ENCODE measurements at places on chromosomes 16 and 17.

DNA sequence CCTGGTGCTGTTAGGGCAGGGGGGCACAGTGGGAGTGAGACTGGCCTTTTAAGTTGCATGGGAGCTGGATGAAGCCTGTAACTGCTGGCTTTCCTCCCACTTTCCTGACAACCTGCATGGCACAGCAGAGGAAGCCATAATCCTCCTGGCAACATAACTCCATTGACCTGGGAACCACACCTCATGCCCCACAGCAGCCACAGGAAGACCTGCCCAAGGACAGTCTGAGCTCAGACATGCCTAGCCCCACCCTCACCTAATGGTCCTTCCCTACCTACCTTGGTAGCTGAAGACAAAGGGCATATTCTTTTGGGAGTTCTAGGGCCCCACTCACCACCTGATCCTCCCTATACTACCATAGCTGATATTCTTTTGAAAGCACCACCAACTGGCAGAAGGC is 482.2 kb upstream of the TOM1L1 start:
- DNase-seq: no peak

DNA sequence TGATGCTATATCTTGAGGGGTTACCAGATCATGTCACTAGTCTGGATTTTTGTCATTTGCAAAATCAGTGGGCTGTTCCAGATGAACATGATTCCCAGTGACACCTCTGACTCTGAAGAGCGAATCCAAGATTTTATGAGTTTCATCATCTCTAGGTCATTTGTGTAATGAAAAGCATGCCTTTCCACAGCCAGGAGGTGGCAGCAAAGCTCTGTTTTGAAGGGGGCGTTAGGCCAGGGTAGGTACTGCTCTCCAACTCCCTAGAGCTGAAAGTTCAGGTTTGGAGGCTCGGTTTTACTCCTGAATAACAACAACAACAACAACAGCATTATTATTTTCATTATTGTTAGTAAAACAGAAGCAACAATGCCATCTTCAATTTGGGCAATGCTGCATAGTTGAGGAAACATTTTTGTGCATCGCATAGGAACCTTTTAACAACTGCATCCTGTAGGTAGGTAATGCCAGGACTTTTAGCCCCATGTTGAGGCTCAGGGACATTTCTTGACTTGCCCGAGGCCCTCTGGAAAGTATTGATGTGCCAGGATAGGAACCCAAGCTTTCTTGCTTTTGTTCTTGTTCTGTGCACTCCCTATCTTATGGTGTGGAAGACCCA is 77.0 kb downstream of the MYH13 start:
- DNase-seq: peak; percentile 61

- no peak for DNase-seq
Measured at GRCh38 chr17:57091186-57091618, 6.2 kb downstream of the AKAP1 start.

DNA sequence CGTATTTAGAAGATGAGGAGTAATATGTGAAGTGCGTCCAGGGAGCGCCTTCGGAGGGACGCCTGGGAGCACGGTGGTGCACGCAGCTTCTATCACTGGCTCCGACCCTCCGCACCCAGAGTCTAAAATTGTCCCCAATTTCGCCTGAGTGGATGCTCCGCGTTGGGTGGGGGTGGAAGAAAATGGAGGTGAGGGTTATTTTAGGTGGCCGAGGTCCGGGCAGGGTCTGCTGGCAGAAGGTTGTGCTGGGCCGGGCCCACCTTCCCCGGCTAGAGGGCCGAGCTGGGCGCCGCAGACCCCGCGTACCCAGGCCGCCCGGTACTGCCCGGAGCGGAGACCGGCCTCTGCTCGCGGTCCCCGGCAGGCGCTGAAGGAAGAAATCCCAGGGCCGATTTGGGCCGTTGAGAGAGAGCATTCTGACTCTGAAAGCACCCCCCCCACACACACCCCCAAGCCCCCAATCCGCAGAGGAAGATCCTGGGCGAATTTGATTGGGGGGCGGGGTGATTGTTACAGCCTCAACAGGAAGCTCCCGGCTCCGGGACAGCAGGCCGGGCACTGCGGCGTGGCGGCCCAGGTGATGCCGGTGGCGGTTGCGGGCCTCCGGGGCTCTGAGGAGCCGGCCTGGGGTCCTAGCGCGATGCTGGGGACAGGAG is 3.0 kb downstream of the BAHCC1 start:
- DNase-seq: no peak

DNA sequence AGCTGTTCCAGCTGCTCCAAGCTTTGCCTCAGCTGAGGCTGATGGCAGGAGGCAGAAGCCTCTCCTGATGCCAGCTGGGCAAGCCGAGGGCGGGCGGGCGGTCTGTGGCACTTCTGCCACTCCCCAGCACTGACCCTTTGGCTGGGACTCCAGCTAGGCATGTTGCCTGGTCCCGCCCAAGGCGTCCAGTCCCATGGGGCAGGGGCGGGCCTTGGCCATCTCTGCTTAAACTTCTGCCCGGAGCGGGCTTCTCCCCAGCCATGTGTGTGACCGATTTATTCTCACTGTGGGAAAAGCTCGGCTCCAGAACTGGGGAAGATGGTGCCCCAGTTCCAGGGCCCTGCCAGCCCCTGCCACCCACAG is 349.1 kb downstream of the SEC14L1 start:
- peak; percentile 86 for DNase-seq

GRCh38 chr16:67278773-67279295 is 498 bp upstream of the PLEKHG4 start:
- peak; percentile 20 for DNase-seq

DNA sequence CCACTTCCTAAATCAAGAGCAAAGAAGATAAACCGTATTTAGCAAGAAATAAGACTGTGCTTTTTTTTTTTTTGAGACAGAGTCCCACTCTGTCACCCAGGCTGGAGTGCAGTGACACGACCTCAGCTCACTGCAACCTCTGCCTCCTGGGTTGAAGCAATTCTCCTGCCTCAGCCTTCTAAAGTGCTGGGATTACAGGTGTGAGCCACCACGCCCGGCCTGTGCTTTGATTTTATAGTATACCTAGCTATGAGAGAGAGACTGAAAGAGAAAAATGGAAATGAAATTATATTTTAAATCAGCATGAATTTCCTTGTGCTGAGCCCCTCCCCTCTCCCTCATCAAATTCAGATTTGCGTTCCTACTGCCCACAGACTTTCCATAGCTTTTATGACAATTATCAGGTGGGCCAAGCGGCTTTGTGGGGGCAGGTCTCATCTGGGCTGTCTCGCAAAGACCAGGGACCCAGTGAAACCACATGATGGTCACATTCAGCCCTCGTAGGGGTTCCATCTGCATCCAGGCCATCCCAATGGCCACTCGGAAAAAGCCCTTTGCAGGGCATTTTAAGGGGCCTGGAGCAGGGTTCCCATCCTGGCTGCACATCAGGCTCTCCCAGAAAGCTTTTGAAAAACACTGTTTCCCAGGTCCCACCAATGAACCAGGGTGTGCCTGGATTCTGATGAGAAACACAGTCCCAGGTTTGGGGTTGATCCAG is 8.5 kb downstream of the CACNG1 start:
- DNase-seq: no peak

DNA sequence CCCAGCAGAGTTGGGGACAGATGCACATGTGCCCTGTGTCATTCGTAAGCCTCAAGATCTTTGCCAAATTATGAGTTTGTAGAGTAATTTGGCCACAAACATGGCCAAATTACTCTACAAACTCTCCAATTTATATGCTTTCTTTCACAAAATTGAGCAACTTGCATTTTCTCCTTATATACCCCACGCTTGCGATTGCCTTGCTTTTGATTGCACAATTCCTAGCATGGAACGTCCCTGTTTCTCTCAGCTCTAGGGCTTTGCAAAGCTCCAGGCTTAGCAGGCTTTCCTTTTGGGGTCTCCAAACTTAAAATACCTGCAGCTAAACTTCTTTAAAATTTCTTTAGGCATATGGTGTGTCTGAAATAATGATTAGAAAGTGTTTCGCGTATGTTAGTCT is 28.5 kb upstream of the MAF start:
- no peak for DNase-seq

DNA sequence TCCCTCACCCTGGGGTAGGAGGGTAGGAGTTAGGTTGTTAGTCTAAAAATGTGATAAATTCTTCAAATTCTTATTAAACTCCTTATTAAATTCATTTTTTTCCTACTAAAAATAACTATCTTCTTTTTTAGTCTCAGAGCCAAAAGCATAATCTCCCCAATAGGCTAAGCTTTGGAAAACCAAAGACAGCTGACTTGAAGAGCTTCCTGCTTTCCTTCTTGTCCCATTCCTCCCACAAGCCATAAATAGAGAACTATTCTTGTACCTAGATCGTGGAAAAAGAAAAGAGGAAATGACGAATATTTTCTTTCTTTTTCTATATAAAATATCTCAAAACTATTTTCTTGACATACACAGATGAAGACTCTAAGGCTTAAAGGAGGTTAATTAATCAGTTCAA is 486.9 kb downstream of the CDH8 start:
- no peak for DNase-seq

GRCh38 chr17:81448950-81449349 is 53.7 kb downstream of the BAHCC1 start:
- DNase-seq: no peak

GRCh38 chr17:44546671-44547606 is 10.3 kb upstream of the FZD2 start:
- no peak for DNase-seq

- DNase-seq: peak; percentile 49
Measured at GRCh38 chr16:31471875-31472708, at the start of gene TGFB1I1. Gene TGFB1I1 (plus strand): TSS chr16:31472152. CDS start chr16:31472189, 37 bp downstream.

DNA sequence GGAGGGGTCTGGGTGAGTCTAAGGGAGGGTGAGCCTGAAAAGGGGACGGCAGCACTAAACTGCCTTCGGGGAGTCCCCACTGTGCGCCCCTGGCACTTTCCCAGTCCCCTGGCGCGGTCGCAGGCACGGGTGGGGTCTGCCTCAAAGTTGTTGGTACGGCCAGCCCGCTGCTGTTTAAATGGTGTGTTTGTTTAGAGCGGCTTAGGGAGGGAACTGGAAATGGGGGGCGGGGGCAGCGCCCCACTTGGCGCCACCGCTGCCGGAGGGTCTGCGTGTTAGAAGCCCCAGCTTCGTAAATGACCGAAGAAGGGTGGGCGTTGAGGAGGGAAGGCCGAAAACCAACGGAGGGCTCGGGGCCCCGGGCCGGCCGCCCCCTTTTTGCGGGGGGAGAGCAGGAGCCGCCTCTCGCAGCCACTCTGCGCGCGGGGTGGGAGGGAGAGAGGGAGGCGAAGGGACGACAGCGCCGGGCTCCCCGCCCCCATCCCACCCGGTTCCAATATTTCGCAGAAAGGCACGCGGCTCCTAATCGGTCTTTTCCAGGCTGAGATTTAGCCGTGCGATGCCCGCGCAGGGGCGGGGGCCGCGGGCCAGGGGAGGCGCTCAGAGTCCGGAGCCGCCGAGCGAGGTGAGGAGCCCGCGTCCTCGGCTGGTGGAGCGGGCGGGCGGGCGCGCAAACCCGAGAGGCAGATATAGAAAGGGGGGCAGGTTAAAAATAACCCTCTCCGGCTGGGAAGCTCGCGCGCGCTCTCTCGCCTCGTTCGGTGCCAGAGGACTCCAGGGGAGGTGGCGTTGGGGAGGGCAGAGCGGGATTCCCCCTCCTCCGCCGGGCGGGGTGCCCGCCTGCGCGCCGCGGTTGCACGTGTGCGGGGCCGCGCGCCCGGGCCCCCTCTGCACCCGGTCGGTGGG is 54.9 kb downstream of the SREBF1 start:
- DNase-seq: peak; percentile 83

- DNase-seq: no peak
Measured at GRCh38 chr17:57541472-57542394, 203.4 kb downstream of the CCDC182 start.

DNA sequence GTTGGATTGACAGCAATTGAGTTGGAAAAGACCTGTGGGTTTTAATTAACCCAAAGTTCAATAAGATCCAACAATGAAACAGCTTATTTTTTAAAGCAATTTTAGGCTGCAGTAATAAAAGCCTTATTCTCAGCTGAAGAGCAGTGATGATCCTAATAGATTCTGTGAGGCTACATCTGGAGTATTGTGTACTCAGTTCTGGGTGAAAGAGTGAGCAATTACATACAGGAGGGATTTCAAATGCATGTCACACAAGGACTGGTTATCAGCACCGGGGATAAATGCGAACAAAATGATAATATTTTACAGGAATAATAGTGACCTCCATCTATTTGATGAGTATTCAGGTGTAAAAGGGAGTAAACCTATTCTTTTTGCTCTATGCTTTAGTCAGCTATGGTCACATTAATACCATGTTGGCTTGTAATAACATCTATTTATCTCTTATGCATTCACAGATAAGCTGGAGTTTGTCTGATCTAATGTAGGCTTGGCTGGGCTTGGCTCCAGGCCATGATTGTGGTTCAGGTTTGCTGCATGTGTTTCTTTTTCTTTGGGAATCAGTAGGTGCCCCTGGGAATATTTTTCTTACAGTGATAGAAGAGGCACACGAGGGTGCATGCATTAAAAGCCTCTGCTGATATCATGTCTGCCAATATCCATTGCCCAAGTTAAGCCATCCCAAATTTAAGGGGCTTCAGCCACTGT is 22.2 kb upstream of the TOX3 start:
- no peak for DNase-seq

DNA sequence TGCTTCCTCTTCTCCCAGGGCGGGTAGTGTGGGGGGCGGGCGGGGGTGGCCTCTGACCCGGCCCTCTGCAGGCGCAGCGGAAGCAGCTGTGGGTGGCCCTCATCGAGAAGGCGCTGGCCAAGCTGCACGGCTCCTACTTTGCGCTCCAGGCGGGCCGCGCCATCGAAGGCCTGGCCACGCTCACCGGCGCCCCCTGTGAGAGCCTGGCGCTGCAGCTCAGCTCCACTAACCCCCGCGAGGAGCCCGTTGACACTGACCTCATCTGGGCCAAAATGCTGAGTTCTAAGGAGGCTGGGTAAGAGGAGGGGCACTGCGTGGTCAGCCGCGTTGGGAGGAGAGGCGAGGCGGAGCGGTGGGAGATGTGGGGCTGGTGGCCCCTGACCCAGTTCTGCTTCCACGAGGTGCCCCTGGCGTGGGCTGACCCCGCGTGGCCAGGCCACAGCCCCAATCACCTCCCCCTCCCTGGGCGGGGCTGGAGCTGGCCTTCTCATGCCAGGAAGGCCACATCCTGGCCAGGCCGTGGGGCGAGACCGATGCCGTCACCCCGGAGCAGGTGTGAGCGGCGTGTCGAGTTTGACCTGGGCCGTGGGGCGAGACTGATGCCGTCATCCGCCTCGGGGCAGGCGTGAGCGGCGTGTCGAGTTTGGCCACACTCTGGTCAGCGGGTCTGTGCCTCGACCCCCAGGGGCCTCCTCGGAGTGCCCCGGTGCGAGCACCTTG is 10.5 kb upstream of the PRR35 start:
- no peak for DNase-seq

GRCh38 chr16:52528393-52529065 is 18.4 kb downstream of the TOX3 start:
- DNase-seq: no peak

DNA sequence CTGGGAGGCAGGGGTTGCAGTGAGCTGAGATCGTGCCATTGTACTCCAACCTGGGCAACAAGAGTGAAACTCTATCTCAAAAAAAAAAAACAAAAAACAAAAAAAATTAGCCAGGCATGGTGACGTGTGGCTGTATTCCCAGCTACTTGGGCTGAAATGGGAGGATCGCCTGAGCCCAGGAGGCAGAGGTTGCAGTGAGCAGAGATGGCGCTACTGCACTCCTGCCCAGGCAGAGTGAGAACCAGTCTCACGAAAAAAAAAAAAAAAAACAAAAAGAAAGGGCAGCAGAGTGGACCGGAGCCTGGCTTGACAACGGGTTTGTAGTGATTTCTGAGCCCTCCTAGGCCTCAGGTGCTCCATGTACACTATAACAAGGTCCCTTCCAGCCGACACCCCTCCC is 33.1 kb downstream of the PEMT start:
- DNase-seq: no peak

Data from testis (tissue), 5 donors.